ENCODE measurements at places on chromosomes 4 and X.

GRCh38 chrX:123814343-123814742 lies 45.5 kb upstream of the XIAP start:
- DNase-seq = no peak

GRCh38 chr4:133960975-133961374 lies 240.6 kb downstream of the PABPC4L start:
- no peak for DNase-seq

DNA sequence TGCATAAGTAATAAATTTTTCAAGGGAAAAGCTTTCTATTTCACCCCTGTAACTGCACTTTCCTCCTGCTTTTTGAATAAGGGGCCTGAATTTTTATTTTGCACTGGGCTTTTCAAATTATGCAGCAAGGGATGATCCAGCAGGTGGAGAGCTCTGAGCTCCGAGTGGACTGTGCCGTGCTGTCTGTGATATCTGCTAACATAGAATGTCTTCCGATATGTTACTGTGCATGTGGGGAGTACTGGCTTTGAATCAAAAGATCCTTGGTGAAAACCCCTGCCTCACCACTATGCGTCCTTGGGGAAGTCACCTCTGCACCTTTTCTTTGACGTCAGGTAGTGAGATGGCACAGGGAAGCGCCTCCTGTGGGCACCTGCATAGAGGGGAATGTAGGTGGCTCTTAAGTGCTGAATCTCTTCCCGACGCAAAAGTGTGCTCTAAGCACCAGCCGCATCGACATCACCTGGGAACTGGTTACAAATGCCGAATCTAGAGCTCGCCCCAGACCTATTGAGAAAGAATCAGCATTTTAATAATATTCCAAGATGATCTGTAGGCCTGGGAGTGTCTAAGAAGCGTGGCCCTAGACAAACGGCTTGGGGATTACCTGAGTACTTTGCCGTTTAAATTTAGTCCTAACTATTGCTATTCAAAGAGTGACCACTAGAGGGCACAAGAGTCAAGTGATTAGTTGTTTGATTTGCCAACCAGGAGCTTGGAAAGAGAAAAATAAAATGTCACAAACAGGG lies 19.2 kb upstream of the WFS1 start:
- DNase-seq = no peak

GRCh38 chr4:110540982-110541451 lies 65.1 kb downstream of the ENPEP start:
- no peak for DNase-seq

- no peak for DNase-seq
These were observed 2.5 kb downstream of the ZNF518B start for GRCh38 chr4:10454726-10455125.

DNA sequence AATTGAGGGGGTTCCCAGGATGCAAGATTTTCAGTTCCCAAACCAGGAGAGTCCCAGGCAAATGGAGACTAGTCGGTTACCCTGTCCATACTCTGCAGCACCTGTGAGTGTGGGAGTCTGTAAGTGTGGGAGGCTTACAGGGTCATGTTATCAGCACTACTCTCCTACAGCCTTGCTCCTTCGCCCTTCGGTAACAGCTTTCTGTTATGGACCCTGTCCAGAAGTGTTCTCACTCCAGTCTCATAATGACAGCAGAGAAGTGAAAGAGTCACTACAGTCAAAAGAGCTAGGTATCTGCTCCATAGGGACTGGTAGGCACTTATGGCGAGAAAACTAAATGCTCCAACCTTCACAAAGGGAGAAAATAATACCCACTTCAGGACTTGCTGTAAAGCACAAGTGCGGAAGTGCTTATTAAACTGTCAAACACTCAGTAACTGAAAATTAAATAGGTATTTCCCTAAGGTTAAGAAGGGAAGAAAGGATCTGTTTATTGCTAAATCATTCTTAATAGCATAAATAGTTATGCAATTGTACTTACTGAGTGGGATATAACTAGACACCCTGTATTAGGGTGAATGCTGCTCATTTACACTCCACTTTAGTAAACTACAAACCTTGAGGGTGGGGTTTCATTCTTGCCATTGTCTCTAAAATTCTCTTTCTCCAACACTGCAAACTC lies 2.7 kb upstream of the ADH7 start:
- DNase-seq = no peak

GRCh38 chr4:8258552-8259212 lies 10.9 kb upstream of the HTRA3 start:
- no peak for DNase-seq

- DNase-seq = no peak
These were observed 21.4 kb upstream of the SLC10A6 start for GRCh38 chr4:86870442-86871069.

DNA sequence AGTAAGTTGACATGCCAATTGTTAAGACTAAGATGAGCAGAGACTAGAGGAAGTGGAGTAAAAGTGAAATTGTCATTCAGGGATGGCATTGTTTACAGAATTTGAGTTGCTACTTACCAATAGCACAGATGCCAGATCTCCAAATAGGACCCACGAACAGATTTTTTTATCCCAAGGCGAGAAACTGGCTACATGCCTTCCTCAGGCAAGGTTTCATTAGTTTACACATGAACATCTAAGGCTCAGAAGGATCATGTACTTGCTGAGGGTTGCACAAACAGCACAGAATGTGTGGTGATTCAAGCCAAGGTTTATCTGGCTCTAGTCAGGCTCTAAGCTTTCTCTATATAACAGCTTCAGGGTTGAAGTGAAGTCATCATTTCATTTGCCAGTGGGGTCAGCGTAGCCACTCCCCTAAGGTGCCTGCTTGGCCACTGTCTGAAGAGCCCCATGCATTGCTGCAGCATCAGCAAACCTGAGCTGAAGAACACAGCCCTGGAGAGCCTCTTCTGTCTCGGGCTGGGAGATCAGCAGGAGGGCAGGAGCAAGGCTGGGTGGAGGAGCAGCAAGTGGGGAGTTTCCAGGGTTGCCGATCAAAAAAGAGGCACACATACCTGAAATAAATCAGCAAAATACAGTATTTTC lies 193.0 kb upstream of the LCORL start:
- DNase-seq = no peak

DNA sequence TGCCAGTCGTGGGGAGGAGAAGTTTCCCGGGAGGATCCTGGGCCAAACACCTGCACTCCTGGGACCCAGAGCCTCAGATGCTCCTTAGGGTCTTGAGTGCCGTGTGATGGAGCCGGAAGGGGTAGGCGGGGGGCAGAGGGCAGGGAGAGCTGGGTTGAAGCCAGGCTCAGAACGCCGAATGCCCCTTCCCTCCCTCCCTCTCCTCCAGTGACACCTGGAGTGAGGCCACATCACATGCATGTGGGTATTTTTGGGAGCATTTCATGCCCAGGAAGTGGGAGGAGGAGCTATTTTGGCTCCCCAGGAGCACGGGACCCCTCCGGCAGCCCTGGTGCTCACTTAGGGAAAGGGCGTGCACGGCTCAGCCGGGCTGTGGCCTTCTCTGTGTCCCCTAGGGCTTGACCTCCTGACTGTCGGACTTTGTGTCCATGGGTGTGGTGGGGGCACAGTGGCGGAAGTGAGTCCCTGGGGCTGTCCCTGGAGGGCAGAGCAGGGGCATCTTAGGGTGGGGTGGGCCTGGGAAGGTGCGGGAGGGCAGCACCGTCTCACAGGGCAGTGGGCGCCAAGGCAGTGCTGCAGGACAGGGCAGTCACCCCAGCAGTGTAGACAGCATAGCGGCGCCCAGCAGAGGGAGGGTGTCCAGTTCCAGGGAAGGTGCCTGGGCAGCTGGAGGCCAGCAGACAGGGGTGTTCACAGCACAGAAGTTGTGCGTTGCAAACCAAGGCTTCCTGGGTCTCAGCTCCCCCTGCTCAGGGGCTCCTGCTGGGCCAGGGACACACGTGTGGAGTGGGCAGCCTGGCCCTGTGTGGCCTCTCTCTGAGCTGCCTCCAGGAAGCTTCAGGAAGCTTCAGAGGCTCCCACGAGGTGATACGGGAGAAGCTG lies 4.9 kb upstream of the CPLX1 start:
- no peak for DNase-seq

DNA sequence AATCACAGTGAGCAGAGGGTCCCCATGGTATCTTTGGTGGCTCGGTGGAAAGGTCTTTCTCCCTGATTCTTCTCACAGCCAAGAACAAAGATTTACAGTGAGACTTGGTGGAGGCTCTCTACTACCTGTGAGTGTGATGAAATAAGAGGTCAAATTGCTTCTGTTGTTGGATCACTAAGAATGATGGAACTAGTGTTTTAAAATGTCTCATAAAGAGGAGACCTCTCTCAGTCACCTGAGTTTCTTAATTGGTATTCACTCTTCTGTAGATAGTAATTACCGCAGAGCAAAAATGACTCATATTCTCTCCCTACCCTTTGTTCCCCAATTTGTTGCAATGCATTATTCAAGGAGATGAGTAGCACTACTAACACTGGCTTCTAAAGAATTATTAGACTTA lies 100.9 kb upstream of the TBC1D9 start:
- no peak for DNase-seq

DNA sequence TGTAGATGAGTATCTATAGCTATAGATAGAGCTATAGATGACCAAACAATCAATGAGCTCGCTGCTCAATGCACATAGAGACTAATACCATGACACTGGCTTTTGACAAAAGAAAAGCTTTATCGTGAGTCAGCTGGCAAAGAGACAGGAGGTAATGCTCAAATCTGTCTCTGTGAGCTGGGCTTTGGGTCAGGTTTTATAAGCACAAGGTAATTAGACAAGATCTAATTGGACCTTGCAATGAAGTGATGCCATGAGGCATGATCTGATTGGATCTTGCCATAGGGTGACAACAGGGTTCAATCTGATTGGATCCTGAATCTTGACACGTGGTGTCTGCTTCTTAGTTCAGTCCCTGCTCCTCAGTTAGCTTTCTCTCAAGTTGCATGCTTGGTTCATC lies 180.7 kb upstream of the MXRA5 start:
- no peak for DNase-seq

DNA sequence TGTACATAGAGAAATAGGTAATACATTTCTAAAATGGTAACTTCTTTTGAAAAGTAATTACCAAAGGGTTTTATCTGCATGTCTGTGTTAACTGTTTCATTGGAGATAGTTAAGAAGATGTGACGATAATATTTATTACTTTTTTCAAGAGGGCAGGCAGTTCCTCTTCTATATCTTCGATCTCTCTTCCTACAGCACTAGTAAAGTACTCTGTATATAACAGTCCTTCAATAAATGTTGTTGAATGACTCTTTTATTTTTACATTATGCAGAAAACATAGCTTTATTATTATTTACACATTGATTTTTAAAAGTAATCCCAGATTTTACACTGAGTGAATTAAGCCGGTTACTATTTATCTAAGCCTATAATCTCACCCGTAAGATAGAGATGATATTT lies 51.8 kb downstream of the TMPRSS11E start:
- DNase-seq = no peak

DNA sequence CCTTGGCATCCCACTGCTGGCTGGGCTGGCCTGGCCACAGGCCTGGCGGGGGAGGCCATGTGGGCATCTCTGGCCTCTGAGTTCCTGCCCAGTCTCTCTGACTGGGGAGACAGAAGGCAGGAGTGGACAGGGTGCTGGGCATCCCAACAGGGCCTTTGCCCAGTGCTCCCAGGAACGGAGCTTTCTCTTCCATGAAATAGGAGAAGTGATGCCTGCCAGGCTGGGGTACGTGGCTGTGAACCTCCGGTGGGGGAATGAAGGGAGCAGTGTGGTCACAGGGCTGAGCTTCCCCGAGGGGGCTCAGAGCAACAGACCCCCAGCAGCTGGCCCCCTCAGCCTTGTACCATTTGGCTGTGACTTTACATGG lies 40.4 kb upstream of the HMX1 start:
- no peak for DNase-seq

DNA sequence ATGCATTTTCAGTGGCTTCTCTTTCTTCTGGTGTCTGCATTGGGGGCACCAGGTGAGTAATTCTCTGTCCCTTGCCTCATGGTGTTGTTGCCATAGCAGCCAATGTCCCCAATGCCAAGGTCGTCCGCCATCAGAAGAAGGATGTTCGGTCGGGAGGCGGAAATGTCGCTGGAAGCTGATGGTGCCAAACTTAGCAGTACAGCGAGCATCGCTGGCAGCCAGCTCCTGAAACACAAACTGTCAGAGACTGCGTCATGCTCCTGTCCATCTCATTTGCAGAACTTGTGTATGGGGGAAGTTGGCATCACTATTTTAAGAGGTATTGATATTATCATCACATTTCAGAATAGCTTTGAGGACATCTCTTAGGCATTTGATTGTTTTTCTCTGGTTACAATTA lies 29.1 kb upstream of the ARSD start:
- no peak for DNase-seq

- no peak for DNase-seq
These were observed 1537.8 kb upstream of the PABPC4L start for GRCh38 chr4:135739354-135739753.

- no peak for DNase-seq
These were observed 1.7 kb upstream of the MXRA5 start for GRCh38 chrX:3348191-3348590.

GRCh38 chr4:85703096-85703495 lies 228.1 kb downstream of the ARHGAP24 start:
- no peak for DNase-seq

GRCh38 chr4:7002336-7002735 lies 40.8 kb upstream of the TADA2B start:
- no peak for DNase-seq

DNA sequence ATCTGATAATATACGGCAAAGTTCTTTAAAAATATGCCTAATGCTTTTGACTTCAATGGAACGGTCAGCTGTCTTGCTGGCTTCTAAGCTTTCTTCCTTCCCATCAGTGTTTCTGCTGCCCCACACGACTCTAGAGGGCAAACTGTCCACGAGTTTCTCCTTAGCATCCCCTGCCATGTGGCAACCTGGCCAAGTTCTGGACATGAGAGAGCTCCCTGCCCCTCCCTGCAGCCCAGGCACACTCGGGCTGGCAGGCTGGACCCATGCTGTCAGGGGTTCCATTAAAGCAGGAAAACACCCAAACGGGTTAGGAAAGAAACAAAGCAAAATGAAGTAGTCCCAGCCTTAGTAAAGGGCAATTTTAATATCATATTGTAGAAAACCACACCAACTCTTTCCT lies 38.8 kb downstream of the KDR start:
- no peak for DNase-seq
